ENCODE measurements at places on chromosomes 5 and 9.

DNA sequence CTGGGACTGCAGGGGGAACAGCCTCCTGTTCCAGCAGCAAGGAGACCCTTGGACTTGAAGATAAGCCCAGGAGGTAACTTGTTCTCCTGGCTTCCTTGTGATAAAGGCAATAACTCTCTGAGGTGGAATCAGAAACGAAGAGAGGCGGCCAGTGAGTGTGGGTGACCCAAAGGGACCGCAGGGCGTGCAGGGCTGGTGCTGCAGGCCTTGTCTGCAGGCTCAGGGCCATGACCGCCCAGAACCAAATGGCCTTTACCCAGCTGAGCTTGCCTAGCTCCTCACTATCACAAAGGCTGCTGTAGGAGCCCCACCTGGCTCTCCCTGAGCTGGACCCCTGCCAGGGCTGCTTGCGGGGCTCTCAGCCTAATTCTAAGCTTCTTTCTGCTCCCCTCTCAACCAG, 72.5 kb downstream of the NDFIP1 start:
- no peak for DNase-seq

DNA sequence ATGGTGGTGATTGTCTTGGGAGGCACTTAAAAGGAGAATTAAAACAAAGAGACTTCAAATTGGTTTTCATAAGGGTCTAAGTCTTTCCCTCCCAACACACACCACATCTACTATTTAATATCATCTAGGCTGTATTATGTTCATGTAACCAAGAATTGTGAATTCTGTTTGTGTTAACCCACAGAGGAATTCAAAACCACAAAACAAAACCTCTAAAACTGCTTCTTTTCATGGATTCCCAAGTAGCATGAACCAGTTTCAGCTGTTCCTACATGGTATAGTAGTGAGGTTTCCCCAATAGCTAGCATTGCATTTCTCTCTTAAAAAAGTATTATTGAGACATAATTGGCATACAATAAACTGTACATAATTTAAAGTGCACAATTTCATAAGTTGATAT, 283.8 kb downstream of the CD180 start:
- DNase-seq: no peak

DNA sequence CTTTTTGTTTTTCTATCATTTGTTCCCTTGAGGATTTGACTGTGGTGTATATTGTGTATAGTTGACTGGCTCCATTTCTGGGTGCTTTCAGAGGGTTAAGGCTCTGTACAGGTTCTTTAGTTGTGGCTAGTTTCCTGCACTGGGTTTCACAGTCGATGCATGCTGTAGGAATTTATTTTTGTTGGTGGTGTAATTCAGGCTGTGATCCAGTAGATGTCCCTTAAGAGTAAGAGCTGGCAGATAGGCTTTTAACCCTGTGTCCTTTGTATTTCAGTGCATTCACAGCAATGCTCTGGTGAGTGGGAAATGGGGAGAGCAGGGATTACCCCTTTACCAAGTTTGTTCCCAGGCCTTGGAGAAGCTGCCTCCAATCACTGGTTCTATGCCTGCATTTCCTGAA, 112.9 kb downstream of the SPATA31D1 start:
- no peak for DNase-seq

DNA sequence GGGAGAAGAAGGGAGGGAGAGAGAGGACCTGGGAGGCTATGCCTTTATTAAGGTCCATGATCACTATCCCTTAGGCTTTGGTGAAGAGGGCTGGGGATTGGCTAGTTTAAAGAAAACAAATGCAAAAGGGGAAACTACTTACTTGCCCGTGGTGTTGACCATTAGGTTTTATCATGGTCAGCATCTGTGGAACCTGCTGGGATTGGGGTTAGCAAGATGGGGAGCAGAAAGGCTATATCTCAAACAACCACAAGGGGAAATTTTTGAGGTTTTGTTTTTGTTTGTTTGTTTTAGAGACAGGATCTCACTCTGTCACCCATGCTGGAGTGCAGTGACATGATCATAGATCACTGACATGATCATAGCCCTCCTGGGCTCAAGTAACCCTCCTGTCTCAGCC, 9.0 kb upstream of the RAD23B start:
- no peak for DNase-seq

- DNase-seq: no peak
These were observed 61.1 kb downstream of the MLANA start for GRCh38 chr9:5951686-5952211.

- DNase-seq: no peak
These were observed 197.8 kb downstream of the PCSK1 start for GRCh38 chr5:96235008-96235910.

- DNase-seq: no peak
These were observed 187.5 kb downstream of the TMEM38B start for GRCh38 chr9:105881654-105882349.

DNA sequence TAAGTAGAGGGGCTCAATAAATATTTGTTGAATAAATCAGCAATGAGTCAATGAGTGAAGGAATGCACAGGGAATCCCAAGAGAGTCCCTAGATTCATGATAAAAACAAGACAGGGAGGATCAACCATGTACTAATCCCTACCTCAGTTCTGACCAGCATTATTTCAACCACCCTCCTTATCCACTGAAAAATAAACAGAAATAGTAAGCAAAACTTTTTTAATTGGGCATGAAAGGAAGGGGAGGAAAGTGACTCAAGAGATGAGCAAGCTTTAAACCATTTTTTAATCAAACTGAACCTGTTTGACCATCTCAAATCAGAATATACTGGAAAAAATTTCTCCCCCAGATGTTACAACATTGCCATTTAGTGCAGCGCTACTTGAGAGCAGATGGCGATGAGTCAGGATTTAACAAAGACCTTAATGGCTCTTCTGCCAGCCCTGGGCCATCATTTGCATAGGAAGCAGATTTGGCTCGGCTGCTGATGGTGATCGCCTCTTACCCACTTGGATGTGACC, 194.8 kb upstream of the SLC30A5 start:
- no peak for DNase-seq

- no peak for DNase-seq
These were observed 16.7 kb upstream of the MTMR12 start for GRCh38 chr5:32329395-32329834.

DNA sequence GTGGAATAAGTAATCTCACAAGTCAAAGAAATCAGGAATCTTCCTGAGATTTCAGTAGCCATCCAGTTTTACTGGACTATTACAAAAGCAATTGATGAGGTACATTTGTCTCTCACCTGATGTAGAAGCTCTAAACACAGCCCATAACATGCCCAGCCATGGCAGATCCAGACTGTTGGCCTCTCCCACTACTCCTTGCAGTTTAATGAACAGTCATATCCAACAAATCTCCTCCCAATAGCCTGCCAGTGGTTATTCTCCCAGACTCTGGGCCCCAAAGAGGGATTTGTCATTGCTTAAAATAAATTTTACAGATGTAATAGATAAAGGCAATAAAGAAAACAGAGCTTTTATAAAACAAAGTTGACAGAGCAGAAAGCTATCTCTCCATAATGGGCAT, 80.8 kb downstream of the ZNF608 start:
- DNase-seq: no peak

GRCh38 chr5:43149231-43149630, 28.5 kb downstream of the ZNF131 start:
- DNase-seq: no peak

- DNase-seq: no peak
These were observed 213.2 kb downstream of the NR3C1 start for GRCh38 chr5:143190260-143190810.

- DNase-seq: no peak
These were observed 34.4 kb upstream of the RANBP6 start for GRCh38 chr9:6049798-6050197.

Measured in activated gamma-delta T cell (primary cell).